ENCODE measurements at places on chromosomes 12 and 14.

GRCh38 chr12:89235189-89235993 lies 116.9 kb downstream of the DUSP6 start:
- DNase-seq, result peak; percentile 21

GRCh38 chr12:53051058-53051880 lies 1.4 kb downstream of the TNS2 start:
- DNase-seq, result no peak

DNA sequence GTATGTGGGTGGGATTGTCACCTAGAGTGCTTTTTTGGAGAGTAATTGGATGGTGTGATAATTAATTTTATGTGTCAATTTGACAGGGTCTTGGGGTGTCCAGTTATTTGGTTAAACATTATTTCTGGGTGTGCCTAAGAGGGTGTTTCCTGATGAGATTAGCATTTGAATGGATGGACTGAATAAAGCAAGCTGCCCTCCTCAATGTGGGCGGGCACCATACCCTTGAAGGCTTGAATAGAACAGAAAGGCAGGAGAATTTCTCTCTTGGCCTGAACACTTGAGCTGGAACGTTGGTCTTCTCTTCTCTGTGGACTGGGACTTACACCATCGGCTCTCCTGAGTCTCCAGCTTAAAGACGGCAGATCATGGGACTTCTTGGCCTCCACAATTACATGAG lies 28.8 kb upstream of the TCL1B start:
- DNase-seq, result no peak

- no peak for DNase-seq
Observed at GRCh38 chr12:106710143-106710893, 64.2 kb upstream of the RIC8B start.

- DNase-seq, result no peak
Observed at GRCh38 chr12:24554612-24555295, 394.1 kb downstream of the BCAT1 start.

GRCh38 chr12:113863455-113863845 lies 102.7 kb downstream of the RBM19 start:
- no peak for DNase-seq

DNA sequence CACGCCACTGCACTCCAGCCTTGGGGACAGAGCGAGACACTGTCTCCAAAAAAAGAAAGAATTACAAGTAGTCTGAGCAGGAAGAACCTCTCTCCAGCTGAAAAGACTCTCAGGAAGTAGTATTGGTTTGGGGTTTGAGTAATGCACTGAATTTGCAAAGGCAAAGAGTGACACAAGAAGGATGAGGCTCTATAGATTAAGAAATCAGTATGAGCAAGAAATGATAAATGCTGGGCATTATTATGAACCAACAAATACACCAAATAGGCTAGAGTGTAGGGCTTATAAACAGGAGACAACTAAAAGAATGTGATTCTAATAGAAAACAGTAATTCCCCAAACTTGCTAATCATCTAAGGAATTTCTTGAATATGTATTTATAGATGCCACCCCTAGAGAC lies 2.6 kb upstream of the SLC35E3 start:
- no peak for DNase-seq

- no peak for DNase-seq
Observed at GRCh38 chr12:133038118-133038709, 905 bp downstream of the ZNF84 start.

- no peak for DNase-seq
Observed at GRCh38 chr12:25023808-25024207, 74.9 kb upstream of the BCAT1 start.

- DNase-seq, result no peak
Observed at GRCh38 chr12:99722690-99723486, 75.3 kb downstream of the GARIN6 start.

All from naive thymus-derived CD4-positive, alpha-beta T cell (primary cell).